Cardiac fibroblast (primary cell): ENCODE measurements at places on chromosomes 16 and 17.
A peak's percentile ranks its signal among the peaks of the same experiment; 100 is the strongest.

DNA sequence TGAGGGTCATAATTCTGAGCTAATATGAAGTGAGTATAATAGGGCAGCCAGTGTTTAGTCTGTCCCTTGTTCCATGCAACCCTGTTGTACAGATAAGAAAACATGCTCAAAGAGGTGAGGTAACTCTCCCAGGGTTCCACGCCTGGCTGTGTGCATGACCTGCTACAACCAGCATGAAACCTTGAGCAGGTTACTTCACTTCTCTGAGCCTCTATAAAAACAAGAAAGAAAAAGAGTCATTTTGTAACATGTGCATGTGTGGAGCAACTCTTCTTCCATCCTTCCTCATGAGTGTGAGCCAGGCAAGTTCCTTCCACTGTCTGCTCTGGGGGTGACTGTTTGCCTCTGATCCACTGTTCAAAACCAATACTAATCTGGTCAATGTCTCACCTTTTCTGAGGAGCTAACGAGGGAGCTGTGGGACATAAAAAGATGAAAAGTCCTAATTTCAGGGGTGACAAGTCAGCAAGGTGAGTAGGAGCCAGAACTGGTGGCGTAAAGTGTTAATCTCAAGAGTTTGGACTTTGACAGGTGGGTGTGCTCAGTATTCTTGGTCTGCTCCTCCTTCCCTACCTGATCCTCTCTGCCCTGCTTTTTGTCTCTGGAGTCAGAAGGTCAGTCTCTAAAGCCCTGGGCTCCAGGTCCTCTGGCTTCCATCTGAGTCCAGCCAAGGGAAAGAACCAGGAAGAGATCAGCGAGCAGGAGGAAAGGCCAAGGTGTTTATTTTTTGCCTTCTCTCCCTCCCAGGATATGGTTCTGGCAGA lies 21.5 kb downstream of the GFOD2 start:
- DNase-seq, result no peak

DNA sequence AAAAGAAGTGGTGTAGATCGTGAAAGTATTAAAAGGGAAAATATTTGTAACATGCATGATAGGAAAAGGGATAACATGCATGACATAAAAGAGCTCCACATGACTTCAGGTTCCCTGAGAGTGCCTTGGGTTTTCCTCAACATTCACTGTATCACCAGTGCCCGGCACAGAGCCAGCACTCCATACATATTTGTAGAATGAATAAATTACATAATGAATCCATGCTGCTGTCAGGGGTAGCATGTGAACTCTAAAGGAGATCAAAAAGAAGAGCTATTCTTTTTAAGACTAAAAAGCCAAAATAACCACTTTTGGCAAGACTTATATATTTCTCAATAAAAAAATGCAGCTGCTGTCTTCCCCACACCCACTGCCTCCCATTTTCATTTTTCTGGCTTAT lies 2.7 kb upstream of the ZNF594 start:
- DNase-seq, result no peak

DNA sequence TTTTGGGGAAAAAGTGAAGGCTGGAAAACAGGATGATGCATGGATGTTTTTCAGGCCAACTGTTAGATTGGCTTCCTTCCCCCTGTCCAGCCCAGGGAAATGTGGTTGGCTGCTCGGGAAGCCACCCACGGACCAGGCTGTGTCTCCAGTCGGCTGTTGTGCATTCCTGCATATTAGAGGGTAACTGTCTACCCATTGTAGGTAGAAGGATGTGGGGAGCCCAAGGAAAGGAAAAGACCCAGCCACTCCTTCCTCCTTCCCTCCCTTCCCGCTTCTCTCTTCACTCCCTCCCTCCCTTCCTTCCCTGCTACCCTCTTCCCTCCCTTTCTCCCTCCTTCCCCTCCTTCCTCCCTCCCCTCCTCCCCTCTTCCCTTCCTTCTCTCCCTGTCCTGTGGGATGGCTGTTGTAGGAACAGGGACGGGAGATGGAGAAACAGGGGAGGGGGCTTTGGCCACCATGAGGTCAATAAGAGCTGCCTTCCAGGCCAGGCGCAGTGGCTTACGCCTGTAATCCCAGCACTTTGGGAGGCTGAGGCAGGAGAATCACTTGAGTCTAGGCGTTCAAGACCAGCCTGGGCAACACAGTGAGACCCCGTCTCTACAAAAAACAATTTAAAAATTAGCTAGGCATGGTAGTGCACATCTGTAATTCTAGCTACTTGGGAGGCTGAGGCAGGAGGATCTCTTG lies 16.9 kb downstream of the SYT17 start:
- no peak for DNase-seq

DNA sequence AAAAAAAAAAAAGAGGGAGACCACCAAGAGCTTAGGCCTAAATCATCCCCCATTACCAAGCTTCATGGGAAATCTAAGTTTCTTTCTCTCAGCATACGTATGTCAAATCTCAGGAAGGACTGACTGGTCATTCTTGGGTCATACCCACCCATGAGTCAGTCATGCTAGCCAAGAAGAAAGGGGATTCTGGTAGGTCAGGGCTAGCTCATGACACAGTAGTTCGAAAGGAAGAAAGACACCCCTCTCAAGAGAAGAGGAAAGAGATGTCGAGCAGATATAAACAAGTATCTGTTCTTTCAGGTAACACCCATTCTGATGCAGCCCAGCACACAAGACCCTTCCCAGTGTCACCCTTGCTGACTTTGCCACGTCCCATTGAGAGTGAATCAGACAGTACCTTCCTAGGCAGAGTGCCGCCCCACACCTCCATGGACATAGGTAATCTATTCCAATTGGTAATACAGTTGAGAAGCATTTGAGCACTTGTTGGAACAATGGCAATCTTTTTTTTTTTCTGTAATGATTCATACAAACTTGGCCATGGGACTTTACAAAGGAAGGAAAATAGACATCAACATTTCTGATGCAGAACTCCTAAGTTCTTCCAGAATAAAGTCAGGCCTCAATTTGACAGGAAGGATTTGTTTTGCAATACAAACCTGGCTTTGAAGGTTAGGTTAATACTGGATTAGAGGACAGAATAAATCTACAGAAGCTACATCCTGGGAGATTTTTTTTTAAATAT lies 38.2 kb downstream of the COPRS start:
- DNase-seq, result peak; percentile 54

- no peak for DNase-seq
Observed at GRCh38 chr16:47592232-47592631, 131.1 kb downstream of the PHKB start.

GRCh38 chr16:71339236-71340171 lies 19.0 kb upstream of the CALB2 start:
- DNase-seq, result no peak

DNA sequence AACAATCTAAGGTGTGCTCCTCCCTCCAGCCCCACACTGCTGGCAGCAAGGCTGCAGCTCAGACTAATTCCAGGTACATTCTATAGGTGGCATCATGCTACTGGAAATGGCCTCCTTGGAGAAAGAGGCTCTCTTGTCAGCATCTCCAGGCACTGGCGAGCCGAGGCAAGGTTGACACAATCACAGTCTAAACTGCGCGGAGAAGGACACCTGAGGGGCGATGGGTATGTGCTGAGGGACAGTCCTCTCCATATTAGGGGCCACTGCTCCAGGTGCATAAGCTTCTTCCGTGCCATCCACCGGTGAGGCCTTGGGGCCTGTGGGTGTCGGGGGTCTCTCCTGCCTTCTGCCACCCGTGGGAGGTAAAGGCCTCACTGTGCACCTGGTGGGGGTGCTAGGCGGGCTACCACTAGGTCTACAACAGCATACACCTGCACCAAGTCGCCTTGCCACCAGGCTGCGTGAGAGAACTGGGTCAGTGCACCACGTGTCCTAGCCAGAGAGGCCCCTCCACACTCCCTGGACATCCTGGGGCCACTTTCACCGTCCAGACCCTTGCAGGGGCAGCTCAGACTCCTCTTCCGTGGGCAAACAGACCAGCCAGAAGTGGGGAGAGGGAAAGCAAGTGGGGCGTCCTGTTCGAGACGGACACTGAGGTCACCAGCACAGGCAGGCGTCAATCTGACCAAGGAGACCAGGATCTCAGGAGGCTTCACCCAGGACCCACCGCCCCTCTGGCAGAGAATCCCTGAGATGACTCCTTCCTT lies 12.1 kb upstream of the CBX8 start:
- peak; percentile 60 for DNase-seq

DNA sequence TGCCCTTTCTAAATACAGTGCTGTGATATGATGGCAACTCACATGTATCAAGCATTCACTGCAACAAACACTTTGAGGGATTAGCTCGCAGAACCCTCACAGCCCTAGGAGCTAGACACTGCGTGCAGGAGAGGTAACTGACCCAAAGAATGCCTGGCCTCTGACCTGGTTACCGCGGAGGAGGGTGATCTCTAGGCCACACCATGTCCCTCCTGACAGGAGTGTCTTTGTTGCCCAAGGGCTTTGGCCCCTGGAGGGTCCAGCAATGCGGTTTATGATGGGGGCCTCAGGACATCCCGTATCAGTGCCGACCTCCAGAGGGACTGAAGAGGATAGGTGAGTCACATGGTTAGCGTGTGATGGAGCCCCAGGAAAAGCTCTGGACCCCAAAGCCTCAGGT lies 130.6 kb downstream of the MGAT5B start:
- DNase-seq, result no peak

- peak; percentile 44 for DNase-seq
Observed at GRCh38 chr17:30236766-30237165, 1.3 kb upstream of the SLC6A4 start.

GRCh38 chr16:58265480-58266052 lies 29.3 kb downstream of the PRSS54 start:
- no peak for DNase-seq

GRCh38 chr16:65306300-65306699 lies 184.4 kb upstream of the CDH11 start:
- DNase-seq, result no peak

DNA sequence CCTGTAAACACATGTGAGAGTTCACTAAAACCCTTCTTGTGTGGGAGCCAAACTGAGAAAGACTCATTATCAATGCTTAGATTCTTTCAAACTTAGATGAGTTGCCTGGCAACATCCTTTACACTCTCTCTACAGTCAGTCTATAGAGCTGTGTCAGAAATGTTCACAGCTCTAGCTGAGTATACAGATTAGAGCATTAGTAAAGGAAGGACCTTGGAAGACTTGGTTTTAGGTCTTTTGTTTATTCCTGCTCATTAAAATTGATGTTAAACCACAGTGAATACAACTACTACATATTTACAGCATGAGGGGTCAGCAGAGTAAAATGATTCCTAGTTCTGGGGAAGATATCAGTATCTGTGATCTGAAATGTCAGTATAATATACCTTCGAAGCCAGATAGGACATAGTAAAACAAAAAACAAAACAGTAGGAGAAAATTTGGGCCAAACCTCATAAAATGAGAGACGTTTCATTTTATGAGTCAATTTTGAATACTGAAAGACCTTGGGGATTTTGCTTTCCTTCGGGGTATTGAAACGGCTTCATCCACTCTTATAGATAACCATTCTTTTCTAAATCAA lies 186.0 kb downstream of the TANC2 start:
- DNase-seq, result no peak

DNA sequence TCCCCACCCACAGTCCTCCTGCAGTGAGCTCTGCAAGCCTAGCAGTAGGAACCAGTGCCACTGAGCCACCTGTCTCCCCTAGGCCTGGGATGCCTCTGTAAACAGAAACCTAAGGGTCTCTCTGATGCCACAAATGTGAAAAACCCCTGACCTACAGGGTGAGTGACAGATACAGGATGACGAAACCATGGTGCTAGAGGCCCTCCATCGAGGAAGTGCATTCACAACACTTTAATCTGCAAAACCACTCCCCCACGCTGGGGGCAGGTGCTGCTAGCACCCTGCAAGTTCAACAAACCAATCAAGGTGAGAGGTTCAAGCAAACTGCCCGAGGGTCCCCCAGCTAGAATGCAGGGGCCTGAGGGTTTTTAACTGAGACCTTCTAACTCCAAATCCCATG lies 59.5 kb downstream of the CDYL2 start:
- no peak for DNase-seq

- peak; percentile 9 for DNase-seq
Observed at GRCh38 chr17:58756246-58757161, 850 bp downstream of the PPM1E start.

DNA sequence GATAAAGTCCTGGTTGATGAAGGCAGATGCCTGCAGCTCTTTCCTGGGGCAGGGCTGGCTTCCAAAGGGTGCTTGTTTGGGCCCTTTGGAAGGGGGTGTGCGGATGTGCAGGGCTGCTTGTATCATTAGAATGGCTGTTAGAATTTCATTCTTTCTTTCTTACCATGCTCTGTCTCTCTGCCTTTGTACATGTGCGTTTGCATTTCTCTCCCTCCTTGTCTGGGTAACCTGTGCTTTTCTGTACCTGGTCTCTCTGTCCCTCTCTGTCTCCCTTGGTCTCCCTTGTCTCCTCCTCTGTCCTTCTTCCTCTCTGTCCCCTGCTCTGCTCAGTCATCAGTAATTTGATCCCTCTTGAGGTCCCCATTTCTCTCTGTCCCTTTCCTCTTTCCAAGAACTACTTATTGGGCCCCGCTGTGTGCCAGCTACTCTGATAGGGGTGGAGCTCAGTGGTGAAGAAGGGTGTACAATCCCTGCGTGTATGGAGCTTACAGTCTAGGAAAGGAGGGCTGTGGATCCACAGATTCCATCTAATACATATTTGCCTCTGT lies 69.3 kb downstream of the PLCG2 start:
- no peak for DNase-seq

DNA sequence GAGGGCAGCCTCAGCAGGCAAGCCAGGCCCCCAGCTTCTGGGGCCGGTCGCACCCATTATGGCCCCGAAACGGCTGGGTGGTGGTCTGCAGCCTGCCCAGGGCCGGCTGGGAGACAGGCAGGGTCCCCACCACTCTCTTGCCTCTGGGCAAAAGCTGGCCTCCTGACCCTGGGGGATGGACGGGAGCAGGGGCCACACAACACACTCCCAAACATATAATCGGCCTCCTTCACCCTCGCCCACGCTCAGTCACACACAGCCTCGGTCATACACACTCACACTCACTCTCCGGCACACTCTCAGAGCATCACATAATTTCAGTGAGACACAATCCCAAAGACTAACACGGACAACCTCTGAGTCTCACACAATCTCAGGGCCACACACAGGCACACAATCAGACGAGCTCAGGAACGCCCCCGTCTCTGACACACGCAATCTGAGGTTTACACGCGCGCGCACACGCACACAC lies 589 bp downstream of the PEMT start:
- no peak for DNase-seq

- DNase-seq, result peak; percentile 6
Observed at GRCh38 chr16:61792194-61792909, 243.9 kb downstream of the CDH8 start.

DNA sequence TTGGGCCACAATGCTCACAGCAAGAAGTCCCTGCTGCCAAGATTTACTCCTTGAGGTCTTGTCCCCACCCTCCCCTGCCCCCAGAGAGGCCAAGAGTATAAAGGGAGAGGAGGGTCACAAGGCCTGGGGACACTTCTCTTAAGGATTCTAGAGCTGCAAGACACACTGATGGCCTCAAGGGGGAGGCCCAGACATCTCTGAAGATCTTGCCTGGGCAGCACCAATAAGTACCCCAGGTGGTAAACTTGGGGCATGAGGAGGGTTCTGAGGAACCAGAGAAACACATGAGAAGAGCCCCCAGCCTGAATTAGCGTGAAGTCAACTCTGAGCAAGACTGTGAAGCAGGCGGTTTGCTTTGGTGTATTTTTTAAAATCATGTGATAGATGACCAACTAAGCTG lies 26.8 kb upstream of the MTMR4 start:
- no peak for DNase-seq
